GM13977 (cell line): ENCODE measurements at places on chromosomes 5 and 9.

- no peak for DNase-seq
Measured at GRCh38 chr5:179271821-179272325, 73.4 kb downstream of the ADAMTS2 start.

GRCh38 chr5:104538734-104539133 is 976.1 kb upstream of the NUDT12 start:
- DNase-seq: no peak

DNA sequence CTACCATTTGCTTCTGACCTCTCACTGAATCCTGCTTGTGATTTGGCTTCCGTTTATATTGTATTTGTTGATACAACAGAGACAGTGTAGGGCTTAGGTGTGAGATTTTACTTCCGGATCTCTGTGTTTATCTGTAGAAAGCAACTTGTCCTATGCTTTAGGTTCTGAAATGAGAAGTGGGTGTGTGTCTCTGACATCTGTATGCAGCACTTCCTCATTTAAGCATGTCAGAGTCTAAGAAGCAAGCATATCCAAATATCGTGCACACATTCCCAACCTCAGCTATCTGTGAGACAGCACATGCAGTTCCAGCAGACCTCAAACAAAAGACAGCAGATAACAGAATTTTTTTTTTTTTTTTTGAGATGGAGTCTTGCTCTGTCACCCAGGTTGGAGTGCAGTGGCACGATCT is 16.3 kb downstream of the KLF9 start:
- peak; percentile 32 for DNase-seq

- DNase-seq: no peak
Measured at GRCh38 chr9:127974769-127975261, 6.0 kb downstream of the EEIG1 start.

DNA sequence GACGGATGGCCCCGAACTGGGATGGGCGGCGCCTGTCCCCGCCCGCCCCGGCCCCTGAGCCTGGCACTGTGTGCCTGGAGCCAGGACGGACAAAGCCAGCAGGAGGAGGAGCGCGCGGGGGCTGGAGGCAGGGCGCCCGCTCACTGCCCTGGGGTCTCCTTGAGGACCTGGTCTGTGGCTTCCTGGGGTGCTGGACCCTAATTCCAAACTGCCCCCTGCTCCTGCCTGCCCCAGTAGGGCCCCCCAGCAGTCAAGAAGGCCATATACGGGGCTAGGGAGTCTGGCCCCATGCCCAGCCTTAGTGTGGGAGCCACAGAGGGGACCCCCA is 29.2 kb upstream of the RXRA start:
- DNase-seq: no peak

- DNase-seq: no peak
Measured at GRCh38 chr5:76482984-76483383, 79.9 kb downstream of the IQGAP2 start.

- peak; percentile 87 for DNase-seq
Measured at GRCh38 chr9:33446240-33446945, 1.0 kb downstream of the AQP3 start.
